ENCODE measurements at places on chromosomes 6 and 20. TPM values are rescaled to one million over a fixed set of nuclear protein-coding genes. Genes with fewer than 3 reads are reported as not detected.

Gene PRRC2A
- 103 TPM for total RNA-seq

Gene DEFB116
- total RNA-seq, result not detected

- ATAC-seq, result no peak
Observed at GRCh38 chr6:14026831-14027539, 90.6 kb upstream of the CD83 start.

DNA sequence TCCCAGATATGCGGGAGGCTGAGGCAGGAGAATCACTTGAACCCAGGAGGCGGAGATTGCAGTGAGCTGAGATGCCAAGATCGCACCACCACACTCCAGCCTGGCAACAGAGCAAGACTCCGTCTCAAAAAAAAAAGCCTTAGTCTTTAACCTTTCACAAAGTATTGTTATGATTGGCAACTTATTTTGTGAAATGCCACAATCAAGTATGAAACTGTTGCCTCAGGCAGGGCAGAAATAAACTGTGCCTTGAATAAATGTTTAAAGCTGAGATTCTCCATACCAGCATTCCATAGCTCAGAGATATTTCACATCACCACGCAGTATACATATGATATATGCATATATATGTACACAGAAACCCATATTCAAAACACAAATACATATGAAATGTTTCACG, 120.1 kb upstream of the CCDC28A start:
- ATAC-seq, result no peak

GRCh38 chr6:143038833-143039232, 21.9 kb upstream of the AIG1 start:
- no peak for ATAC-seq

GRCh38 chr6:91063362-91063761, 476.5 kb upstream of the MAP3K7 start:
- ATAC-seq, result no peak

GRCh38 chr6:85395746-85396145, 54.1 kb upstream of the NT5E start:
- no peak for ATAC-seq

Data from esophagus mucosa (tissue), 1 donor.